ENCODE measurements at places on chromosomes 16 and 17.

- DNase-seq: no peak
Observed at GRCh38 chr17:73282629-73283028, 20.9 kb upstream of the CPSF4L start.

GRCh38 chr16:80958284-80958683 is 48.4 kb downstream of the CMC2 start:
- no peak for DNase-seq

- DNase-seq: no peak
Observed at GRCh38 chr17:15255713-15256454, 9.2 kb downstream of the PMP22 start.

DNA sequence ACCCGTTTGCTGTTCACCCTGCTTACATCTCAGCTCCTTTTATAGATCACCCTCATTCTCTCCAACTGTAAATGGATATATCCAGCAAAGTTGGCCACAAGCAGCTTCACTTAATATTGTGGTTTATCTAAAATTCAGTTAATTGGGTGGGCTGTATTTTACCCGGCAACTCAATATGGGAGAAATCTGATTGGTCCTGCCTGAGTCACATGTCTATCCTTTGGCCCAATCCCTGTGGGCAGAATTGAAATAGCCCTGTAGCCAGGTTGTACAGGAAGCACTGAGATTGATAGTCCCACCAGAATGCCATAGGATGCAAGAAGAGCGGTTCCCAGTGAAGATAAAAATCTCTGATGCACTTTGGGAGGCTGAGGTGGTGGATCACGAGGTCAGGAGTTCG is 73.2 kb downstream of the AIPL1 start:
- DNase-seq: peak; percentile 9

- DNase-seq: no peak
Observed at GRCh38 chr17:80517641-80518040, 27.0 kb upstream of the RPTOR start.

- DNase-seq: no peak
Observed at GRCh38 chr17:2184993-2185931, 118.3 kb downstream of the SMG6 start.

GRCh38 chr17:50798424-50799288 is 31.3 kb upstream of the ANKRD40CL start:
- DNase-seq: peak; percentile 21

- no peak for DNase-seq
Observed at GRCh38 chr17:38857271-38857670, 3.8 kb upstream of the RPL23 start.

DNA sequence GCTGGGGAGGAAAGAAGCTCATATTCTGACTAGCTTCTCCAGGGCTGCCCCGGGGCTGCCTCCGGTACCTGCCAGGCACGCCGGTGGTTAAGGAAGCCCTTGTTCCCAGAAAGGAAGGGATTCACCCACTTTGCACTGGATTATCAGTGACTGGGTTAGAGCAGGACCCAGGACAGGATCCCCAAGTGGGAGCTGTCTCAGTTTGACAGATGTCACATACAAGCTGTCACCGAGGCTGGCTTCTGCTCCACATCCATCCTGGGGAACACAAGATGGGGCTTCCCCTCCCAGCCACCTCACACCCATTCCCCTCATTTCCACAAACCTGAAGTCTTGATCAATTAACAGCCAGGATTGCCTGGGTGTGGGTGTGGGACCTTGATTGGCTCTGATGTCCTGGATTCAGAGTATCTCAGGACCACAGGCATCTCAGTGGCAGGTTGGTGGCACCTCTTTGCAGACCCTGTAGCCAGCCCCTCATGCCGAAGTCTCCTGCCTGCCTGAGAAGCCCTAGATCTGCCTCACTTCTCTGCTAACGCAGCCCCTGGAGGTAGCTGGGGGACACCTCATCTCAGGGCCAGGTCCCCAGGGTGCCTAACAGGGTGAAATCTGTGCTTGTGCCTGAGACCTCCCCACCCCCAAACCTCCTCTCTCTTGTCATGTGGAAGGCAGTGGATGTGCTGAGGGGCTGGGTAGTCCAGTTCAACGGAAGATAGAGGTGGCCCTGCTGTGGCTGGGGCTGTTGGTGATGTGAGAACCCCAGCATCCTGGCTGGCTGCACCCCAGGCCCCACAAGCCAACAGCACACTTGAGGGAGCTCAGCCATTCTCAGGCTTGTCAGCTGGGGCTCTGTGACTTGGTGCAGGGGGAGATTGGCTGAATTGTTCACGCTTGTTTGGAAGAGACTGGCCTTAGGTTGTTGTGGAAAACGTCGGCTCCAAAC is 1.4 kb downstream of the CACNG5 start:
- no peak for DNase-seq

DNA sequence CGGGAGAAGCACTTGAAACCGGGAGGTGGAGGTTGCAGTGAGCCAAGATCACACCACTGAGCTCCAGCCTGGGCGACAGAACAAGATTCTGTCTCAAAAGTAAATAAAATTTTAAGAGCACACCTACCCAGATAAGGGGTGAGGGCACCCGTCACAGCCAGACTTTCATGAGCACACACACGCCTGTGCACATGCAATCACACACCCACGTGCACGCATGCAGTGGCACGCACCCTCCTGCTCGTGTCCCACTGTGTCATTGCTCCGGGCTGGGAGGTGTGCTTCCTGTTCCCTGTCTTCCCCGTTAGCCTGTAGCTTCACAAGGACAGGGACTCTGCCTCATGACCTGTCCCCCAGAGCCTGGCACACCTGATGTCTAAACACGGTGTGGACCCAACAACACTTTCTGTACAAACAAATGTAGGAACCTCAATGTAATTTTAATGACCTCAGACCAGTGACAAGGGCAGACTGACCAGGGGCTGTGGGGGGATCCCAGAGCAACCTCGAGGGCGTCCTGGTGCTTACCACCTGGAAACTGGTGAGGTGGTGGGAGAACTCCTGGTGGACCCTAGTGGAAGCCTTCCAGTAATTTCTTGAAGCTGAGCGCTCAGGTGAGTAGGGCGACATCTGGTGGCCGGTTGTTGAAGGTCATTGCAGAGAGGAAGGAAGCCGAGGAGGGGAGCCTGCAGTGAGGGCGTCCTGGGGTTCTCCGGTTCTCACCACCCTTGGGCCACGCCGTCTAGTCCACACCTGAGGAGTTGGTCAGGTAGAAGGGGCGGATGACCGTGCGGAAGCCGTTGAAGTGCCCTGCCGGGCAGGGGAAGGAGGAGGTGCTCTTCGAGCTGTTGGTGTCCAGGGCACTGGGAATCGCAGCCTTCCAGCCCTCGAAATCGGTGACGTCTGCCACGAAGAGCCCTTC is 8.6 kb downstream of the LGALS3BP start:
- peak; percentile 67 for DNase-seq

GRCh38 chr16:74773446-74774222 is 986 bp downstream of the FA2H start:
- no peak for DNase-seq

GRCh38 chr17:78986649-78987328 is 7.1 kb upstream of the LGALS3BP start:
- DNase-seq: no peak

All from muscle of back (tissue), 13 donors.